ENCODE measurements at places on chromosomes 1 and 21.

GRCh38 chr1:68375919-68376318, 73.8 kb downstream of the RPE65 start:
- DNase-seq = no peak

GRCh38 chr1:66244429-66244828, 289.5 kb upstream of the SGIP1 start:
- no peak for DNase-seq

GRCh38 chr1:200732438-200732837, 6.3 kb upstream of the CAMSAP2 start:
- DNase-seq = no peak

DNA sequence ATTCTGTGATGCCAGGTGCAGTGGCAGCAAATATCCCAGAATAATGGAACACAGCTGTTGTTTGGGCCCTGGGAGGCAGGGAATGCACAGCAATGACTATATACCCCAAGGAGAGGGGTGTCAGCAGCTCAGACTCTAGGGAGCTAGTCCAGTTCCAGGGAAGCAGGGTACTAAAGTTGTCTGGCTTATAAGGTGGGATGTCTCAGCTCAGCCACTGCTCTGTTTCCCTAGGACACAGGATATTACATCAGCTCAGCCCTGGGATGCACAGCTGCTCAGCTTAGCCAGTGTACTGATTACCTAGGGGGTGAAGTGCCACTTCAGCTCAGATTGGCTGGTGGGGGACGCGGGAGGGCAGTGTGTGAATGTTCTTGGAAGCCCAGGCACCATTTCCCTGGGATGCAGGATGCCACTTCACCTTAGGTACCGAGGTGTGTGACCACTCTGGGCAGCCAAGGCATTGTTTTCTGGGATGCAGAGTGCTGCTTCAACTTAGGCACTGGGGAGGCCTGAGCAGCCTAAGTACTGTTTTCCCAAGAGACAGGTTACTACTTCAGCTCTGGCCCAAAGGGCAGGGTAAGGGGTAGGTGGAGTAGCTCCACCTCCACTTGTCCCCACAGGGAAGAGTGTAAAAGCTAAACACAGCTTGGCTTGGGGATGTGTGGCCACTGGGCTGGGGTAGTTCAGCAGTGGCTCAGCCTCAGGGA, 59.4 kb downstream of the DIPK1A start:
- DNase-seq = no peak

DNA sequence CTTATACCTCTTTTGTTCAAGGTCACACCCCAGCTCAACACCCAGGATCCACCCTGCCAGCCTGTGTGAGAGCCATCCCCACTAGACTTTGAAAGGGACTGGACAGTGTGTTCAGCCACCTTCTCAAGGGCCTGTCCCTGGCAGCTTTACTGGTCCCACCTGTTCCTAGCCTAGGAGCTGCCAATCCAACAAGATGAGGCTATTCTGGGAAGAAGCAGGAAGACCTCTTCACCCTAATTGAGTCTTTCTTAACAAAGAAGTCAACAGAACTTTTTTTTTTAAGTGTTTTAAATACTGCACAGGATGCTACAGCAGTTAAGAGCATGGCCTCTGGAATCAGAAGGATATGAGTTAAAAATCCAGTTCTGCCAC, 95.8 kb upstream of the HOOK1 start:
- DNase-seq = no peak

DNA sequence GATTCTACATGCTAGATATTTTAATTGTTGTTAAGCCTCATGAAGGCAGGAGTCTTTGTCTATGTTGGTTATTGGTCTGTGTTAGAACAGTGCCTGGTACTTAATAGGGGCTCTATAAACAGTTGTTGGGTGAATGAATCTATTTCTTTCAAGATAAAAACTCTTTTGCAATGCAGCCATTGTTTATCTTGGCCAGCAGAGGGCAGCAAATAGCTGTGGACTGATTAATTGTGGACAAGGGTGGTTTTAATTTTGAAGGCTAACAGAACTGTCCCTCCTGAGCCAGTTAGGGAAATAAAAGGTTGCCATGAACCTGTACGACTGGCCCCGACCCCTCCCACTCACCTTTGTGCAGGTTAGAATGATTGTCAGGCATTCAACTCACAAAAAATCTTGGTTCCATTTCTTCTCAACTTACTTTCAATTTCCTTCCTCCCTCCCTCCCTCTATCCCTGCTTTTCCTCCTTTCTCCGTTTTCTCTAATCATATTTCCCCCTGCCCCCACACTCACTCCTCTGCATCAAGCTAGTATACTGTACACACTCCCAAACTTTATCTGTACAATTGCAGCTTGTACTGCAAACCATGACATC, 66.3 kb upstream of the DIRAS3 start:
- no peak for DNase-seq

DNA sequence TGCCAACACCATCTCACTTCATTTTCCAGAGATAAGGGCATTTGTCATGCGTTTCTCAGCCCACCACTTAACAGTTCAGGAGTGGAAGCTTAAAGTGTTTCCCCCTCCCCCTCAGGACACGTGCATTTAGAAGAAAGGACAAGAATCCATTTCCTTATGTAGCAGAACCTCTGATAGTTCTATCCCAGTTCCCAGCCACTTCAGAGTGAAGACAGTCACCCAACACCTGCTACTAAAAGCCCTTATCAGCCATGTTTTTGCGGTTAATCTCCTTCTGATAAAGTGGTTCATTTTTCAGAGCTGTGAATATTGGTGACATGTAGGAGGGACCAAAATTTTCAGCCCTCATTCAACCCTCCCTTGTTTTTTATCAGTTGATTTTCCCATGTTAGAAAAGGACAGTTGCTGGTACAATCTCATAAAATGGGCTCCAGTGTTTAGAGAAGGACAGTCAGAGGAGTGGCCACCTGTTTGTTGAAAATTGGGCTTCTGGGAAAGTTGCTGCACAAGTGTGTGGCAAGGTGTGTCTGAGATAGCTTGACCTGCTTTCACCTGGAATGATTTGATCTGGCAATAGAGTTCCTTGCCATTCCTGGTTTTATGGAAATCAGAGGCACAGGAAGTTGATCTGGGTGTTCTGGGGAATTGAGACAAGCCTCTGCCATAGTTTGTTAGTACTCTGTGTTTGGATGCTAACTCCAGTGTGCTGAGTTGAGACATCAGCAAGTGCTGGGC, 114.0 kb downstream of the PPP1R12B start:
- DNase-seq = no peak

GRCh38 chr1:101645810-101646209, 350.9 kb downstream of the OLFM3 start:
- DNase-seq = no peak

- no peak for DNase-seq
These were observed 3.3 kb downstream of the ALDH9A1 start for GRCh38 chr1:165695031-165695430.

GRCh38 chr1:5001466-5001865, 347.1 kb downstream of the AJAP1 start:
- no peak for DNase-seq

- no peak for DNase-seq
These were observed 59.0 kb downstream of the NFASC start for GRCh38 chr1:204929487-204930154.

DNA sequence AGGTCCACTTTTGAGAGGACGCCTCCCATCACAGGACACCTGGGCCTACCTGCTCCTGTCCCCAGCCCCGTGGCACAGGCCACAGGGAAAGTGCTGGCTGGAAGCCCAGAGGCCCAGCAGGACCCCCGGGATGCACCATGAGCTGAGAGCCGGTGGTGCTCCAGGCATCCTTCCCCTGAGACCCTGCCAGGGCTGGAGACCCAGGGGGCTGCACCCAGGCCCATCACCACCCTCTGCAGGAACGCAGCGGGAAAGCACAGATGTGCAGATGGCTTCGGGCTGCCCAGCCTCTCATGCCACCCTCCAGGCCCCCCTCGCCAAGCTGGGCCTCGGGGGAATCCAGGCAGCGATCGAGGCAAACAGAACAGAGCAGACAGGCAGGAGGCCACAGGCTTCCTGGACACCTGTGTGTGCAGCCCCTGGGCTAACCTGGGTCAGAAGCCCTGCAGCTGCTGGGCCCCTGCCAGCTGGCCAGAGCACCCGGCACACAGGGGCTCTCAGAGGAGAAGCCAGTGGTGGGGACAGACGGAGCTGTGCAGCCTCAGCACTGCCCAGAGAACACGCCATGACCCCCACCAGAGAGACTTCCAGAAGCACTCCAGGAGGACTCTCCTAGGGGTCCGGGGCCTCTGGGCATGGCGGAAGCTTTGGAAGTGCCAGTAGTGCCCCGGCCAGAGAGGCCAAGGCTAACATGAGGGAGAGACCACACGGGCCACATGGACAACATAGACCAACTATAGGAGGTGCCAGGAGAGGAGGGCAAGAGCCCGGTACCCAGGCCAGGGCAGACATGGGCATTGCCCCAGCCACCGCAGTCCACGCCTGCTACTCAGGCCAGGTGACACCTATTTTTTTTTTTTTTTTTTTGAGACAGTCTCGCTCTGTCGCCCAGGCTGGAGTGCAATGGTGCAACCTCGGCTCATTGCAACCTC, 71.4 kb downstream of the ARHGEF16 start:
- DNase-seq = no peak

DNA sequence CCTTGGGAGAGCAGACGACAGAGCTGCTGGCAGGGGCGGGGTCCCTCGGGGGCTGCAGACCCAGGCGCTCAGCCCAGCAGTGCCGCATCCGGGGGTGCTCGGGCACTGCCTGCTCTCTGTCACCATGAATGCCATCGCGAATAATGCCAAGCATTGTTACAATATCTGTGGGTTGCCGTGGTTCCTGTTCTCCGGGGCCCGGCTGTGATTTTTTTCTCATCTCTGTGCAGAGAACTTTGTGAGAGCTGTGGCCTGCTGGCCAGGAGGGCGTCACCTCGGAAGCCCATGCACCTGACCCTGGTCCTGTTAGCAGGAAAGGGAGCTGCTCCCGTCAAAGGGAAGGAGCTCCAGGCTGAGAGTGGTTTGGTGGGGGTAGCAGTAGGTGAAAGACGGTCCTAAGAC, 70.4 kb downstream of the PRDM16 start:
- no peak for DNase-seq

GRCh38 chr1:51445351-51446090, 73.5 kb downstream of the EPS15 start:
- no peak for DNase-seq

DNA sequence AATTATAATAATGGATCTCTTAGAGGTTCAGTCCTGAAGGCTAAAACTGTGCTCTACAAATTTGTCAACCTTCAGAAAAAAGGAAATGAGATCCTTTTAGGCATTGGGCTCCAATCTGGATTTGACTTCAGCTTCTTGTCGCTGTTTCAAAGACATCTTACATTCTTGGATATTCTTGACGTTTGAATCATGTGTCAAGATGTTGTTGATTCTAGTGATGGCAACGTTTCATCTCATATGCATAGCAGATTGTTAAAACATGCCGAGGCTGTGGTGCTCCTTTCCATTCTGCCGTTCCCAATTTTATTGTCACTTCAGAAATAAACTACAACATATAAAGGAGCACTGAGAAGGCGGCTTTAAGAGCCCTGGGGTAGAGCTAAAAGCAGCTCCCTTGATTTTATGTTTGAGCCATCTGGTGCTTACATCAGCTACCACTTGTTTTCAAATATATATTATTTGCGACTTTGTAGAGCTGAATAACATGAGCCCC, 467.6 kb upstream of the ZRANB2 start:
- no peak for DNase-seq

GRCh38 chr1:231885209-231885854, 258.7 kb downstream of the DISC1 start:
- no peak for DNase-seq

GRCh38 chr21:38968887-38969543, 163.3 kb downstream of the ETS2 start:
- DNase-seq = no peak

GRCh38 chr1:103084181-103084580, 24.1 kb downstream of the COL11A1 start:
- no peak for DNase-seq

- peak; percentile 60 for DNase-seq
These were observed 39.6 kb upstream of the LBR start for GRCh38 chr1:225467193-225468020.

DNA sequence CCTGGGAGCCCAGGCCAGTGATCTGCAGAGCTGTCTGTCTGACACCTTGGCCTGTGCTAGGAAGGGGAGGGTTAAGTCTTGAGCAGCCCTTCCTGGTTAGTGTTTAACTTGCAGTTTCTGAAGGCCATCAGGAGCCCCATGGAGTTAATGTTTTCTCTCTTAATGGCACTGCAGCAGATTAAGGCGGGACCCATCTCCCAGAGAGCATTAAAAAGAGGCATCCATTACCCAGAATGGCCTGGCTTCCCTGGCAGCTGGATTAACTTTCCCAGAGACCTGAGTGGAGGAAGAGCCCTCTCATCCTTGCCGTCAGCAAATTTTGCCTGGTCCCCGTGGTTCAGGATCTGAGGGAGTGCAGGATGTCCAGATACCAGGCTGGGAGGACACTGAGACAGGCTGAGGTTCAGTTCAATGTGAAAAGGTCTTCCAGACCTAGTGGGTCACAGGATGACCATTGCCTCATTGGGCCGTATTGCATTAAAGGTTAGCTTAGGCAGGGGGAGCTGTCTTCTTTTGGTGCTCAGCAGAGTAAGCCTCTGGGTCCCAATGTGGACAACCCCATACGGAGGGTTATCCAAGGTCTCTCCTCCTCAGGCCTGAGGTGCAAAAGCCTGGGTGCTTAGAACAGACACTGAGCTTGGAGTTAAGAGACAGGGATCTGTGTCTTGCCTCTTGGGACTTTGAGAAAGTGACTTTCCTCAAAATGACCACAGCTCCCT, 522.6 kb downstream of the PTPRU start:
- no peak for DNase-seq

GRCh38 chr1:2141025-2141424, 53.5 kb downstream of the FAAP20 start:
- DNase-seq = no peak

- no peak for DNase-seq
These were observed 43.1 kb downstream of the ATP2B4 start for GRCh38 chr1:203669739-203670138.

DNA sequence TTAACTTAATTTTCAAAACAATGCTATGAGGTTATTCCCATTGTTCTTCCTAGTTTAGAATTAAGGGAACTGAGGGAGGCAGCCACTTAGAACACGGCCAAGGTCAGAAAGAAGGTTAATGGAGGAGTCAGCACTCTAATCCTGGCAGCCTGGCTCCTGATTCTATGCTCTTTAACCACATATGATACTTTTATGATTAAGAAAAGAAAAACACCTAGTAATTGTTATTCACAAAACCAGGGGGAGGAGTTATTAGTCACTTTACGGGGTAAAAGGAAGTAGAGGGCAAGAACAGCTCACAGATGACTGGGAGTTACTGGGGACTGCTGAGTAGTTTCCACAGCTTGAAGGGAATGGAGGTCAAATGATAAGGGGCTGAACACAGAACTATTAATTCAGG, 38.6 kb downstream of the GADD45A start:
- DNase-seq = no peak

DNA sequence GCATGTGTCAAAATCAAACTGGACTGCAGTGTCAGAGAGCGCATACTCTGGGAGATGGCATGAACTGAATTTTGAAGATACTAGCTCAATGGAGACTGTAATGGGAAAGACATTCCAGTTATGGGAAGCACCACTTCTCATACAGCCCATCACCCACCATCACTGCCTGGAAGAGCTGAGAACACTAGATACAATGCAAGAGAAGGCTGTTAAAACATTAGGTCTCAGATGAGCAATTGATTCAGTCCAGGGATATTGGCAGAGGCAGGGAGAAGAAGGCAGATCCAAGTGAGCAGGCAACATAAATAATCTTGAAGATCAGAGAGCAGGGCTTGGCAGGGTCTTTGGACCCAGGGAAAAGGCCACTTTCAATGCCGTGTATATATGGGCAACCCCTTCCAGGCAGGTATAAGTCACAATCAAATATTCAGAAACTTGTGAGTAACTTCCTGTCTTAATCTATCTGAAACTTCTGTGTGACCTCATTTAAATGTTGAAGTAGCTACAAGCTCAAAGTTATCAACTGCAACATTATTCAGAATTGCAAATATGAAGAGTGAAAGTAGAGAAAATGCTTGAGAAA, 290.3 kb upstream of the SGIP1 start:
- DNase-seq = no peak

Measured in stimulated activated CD8-positive, alpha-beta memory T cell treated with anti-CD3 and anti-CD28 coated beads, Interleukin-12 subunit alpha, Interleukin-12 subunit beta, amount 100 ng/mL, for 4 hours (primary cell).